ENCODE measurements at places on chromosomes 1 and 21.
A peak's percentile ranks its signal among the peaks of the same experiment; 100 is the strongest.

DNA sequence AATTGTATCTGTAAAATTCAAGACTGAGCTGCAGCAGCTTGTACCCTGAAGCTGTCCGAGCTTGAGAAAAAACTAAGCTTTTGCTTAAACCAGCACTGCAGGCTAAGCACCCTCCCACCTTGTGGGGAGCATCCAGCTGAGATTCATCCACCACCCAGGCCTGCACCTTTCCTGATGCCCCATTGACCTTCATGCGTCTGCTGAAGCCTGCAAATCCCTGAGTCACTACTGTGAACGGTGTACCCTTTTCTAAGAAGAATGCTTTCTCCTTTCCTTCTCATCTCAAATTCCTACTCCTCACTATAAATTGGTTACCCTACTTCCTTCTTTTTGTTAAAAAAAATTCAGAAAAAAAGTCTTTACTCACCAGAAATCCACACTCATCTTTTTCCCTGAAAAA is 90.9 kb upstream of the RGS18 start:
- no peak for DNase-seq

GRCh38 chr1:86965012-86965826 is 50.8 kb downstream of the HS2ST1 start:
- peak; percentile 11 for DNase-seq

DNA sequence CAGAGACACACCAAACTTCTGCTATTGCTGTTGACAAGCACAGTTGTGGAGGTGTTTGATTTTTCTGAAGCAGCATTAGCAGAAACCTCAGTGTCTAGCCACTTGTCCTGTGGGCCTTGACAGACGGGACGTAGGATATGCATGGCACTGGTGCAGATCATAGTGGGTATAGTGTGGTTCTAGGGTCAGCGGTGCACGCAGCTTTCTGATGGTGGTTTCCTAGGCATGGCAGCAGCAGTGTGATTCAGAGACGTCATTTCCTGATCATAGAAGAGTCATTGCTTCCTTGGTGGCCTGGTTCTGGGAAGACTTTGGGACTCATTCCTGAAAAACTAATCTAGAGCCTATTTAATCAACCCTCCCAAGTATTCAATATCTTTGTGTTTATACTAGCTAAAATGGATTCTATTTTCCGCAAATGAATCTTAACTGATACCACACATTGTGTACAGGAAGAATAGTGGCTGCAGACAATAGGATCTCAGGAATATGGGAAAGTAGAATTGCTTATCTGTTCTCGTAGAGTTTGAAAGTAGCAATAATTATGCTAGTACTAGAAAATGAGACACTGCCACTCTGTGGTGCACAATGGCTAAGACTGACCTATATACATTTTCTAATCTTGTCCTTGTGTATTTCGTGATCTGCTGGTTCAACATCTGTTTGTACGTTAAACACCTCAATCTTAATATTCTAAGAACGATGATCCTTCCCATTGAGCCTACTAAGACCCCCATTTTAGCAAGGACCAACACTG is 2.8 kb upstream of the USP1 start:
- no peak for DNase-seq

- DNase-seq: peak; percentile 91
Observed at GRCh38 chr1:228487336-228488124, at the start of gene RNF187. Gene RNF187, plus strand, starts transcription at chr1:228487382.

GRCh38 chr1:150444232-150444631 is 43.0 kb upstream of the TARS2 start:
- no peak for DNase-seq

Measured in stimulated activated naive CD8-positive, alpha-beta T cell treated with anti-CD3 and anti-CD28 coated beads, Interleukin-15, Interleukin-2, amounts not matched to agents 100 U/mL and 50 U/mL, for 24 hours (primary cell).